GM23248 (cell line): ENCODE measurements at places on chromosomes 1 and 21. TPM values are rescaled to one million over a fixed set of nuclear protein-coding genes. Genes with fewer than 3 reads are reported as not detected.

Gene AMY1A
- not detected in 2 replicates for polyA plus RNA-seq

Gene ERICH3
- not detected in 2 replicates for polyA plus RNA-seq

Gene DYNLT5
- polyA plus RNA-seq, result 1.7 and 3.0 TPM in 2 replicates

Gene BMP8A
- not detected in 2 replicates for polyA plus RNA-seq

Gene SLC22A15
- 5.7 and 6.3 TPM in 2 replicates for polyA plus RNA-seq

Gene SMPDL3B
- polyA plus RNA-seq, result not detected in 2 replicates

Gene AQP10
- not detected in 2 replicates for polyA plus RNA-seq

Gene ECM1
- polyA plus RNA-seq, result 282 and 291 TPM in 2 replicates

Gene THEM5
- not detected in 2 replicates for polyA plus RNA-seq

Gene TTC22
- not detected in 2 replicates for polyA plus RNA-seq

Gene LCE1F
- 1.1 and 1.8 TPM in 2 replicates for polyA plus RNA-seq

Gene TRAF3IP3
- polyA plus RNA-seq, result 0.25 TPM in 1 of 2 replicates, not detected in the other

Gene CELA2B
- not detected in 2 replicates for polyA plus RNA-seq

Gene LEPR
- 8.7 TPM in 2 replicates for polyA plus RNA-seq

Gene DIRAS3
- 13.3 and 18.5 TPM in 2 replicates for polyA plus RNA-seq

Gene GJB5
- polyA plus RNA-seq, result 0.23 and 0.33 TPM in 2 replicates

Gene CFAP141
- not detected in 2 replicates for polyA plus RNA-seq

Gene NBPF8
- 4.1 and 4.8 TPM in 2 replicates for polyA plus RNA-seq

Gene OVAAL
- polyA plus RNA-seq, result not detected in 2 replicates

Gene DRAXIN
- 0.04 and 0.06 TPM in 2 replicates for polyA plus RNA-seq

Gene KMO
- polyA plus RNA-seq, result not detected in 2 replicates

Gene S100A12
- not detected in 2 replicates for polyA plus RNA-seq

Gene RGS8
- polyA plus RNA-seq, result not detected in 2 replicates

Gene TAS1R1
- not detected in 2 replicates for polyA plus RNA-seq

Gene SLC25A44
- 15.4 and 16.4 TPM in 2 replicates for polyA plus RNA-seq

Gene IL22RA1
- 0.21 TPM in 1 of 2 replicates, not detected in the other for polyA plus RNA-seq

Gene PLA2G2C
- not detected in 2 replicates for polyA plus RNA-seq

Gene C8B
- not detected in 2 replicates for polyA plus RNA-seq

Gene SRSF4
- polyA plus RNA-seq, result 60.8 and 65.6 TPM in 2 replicates

Gene PPFIA4
- 3.2 and 4.9 TPM in 2 replicates for polyA plus RNA-seq

Gene PLEKHA6
- 4.5 and 5.5 TPM in 2 replicates for polyA plus RNA-seq

Gene KCNK2
- polyA plus RNA-seq, result 69.2 and 73.2 TPM in 2 replicates
